ENCODE measurements at places on chromosomes 3 and 15.
A peak's percentile ranks its signal among the peaks of the same experiment; 100 is the strongest.

- no peak for DNase-seq
Observed at GRCh38 chr3:188306435-188307005, 152.6 kb downstream of the LPP start.

DNA sequence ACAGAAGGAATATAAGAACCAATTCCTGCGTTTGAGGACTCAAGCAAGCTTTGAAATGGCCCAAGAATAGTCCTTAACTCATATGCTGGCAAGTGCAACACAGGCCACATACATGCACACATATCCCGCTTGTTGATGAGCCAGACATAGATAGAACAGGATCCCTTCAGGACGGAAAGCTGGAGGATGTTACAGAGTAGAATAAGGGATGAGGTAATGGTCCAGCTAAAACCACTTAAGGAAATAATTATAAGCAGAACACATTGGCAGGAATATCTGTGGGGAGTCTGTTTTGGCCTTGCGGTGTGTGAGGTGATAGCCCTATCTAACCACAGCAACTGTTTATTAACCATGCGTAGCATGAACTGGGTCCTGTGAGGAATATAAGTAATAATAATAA, 25.0 kb downstream of the SCG3 start:
- no peak for DNase-seq

DNA sequence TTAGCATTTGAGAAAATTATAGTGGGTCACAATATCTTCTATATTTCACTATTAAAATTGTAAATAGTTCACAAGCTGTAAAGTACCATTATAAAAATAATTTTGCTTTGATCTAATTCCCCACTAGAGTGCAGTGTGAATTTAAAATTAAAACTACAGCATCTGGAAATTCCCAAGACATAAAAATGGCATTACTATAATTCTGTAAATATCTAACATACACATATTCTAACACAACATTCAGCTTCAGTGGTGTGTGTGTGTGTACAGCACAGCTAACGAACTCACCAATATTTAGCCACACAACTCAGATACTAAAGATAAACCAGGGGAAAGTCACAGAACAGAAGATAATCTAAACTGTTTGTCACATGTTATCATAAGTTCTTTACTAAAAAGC, 424.9 kb upstream of the ZNF385D start:
- no peak for DNase-seq

- DNase-seq = no peak
Observed at GRCh38 chr15:83063551-83063950, 3.5 kb downstream of the BTBD1 start.

DNA sequence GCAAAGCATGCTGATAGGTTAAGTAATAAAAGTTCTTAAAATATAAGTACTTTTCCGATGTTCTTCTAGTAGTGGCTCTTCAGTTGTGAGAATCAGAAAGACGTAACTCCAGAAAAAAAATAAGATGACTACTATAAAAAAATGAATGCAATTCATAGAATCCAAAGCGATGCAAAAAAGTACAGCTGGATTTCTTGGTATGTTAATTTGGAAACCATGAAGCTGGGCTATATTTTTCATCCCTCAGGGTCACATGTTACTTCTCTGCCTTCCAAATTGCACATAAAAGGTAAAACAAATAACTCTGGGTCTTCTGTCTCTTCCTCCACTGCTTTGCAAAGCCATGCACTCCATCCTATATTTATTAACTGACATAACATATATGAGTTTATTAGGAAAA, 843.9 kb upstream of the DPPA4 start:
- DNase-seq = no peak

- no peak for DNase-seq
Observed at GRCh38 chr3:104909198-104909597, 457.5 kb upstream of the ALCAM start.

GRCh38 chr3:139770577-139770976, 92.8 kb upstream of the NMNAT3 start:
- no peak for DNase-seq

DNA sequence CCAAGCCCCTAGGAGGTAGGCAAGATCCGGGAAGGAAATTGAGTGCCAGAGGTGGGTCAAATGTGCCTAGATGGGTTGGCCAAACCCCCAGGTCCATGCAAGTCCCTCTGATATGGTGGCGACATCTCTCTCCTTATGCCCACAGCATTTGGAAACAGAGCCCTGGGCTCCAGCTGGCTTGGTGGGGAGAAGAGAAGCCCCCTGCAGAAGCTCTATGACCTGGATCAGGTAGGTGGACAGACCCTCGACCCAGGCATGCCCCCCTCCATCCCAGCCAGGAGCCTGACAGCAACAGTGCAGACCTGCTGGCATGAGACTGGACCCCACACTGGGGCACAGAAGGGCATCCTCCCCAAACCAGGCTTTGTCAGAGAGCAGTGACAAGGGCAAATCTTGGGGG, 12.2 kb downstream of the CHST13 start:
- no peak for DNase-seq

DNA sequence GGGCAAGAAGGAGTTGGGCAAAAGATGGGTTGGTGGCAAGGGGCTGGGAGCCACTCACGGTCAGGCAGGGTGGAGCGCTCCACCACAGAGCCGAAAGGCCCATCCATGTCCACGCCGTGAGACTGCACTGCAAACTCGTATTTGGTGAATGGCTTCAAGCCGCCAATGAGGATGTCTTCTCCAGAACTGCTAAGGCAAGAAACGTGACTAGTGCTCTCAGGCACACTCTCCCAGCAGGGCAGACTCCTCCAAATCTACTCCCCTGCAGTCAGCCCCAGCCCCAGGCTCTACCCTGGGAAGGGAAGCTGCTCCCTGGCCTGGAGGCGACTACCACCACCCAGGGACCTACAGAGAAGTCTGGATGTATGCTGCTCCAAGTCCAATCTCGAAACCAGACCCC, 11.4 kb upstream of the IGDCC3 start:
- no peak for DNase-seq

DNA sequence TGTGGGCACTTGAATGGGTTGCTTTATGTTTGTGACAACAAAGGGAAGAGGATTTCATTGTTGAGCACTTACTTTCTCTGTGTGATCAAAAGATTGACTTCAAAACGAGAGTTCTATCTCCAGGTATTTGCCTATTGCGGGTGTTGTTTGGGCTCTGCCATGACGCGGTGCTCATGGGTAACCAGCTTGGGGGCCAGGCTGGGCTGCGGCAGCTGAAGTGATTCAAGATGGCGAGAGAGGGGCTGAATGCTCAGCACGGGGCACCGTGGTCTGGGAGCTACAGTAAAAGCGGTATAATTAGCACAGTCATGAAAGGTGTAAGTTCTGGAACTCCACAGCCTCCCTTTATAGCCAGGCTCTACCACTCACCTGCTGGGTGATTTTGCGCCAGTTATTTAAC, 31.0 kb upstream of the ADCY5 start:
- DNase-seq = no peak

GRCh38 chr3:79878708-79879107, 110.9 kb upstream of the ROBO1 start:
- DNase-seq = no peak

DNA sequence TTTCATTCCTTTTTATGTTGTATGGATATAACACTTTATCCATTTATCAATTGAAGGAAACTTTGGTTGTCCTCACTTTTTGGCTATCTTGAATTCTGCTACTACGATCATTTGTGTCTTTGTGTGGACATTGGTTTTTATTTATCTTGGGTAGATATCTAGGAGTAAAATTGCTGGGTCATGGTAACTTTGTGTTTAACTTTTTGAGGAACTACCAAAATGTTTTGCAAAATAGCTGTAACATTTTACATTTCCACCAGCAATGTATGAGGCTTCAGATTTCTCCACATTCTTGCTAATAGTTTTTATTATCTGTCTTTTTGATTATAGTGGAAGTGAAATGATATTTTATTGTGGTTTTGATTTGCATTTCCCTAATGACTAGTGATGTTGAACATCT, 55.6 kb downstream of the TLNRD1 start:
- DNase-seq = no peak

DNA sequence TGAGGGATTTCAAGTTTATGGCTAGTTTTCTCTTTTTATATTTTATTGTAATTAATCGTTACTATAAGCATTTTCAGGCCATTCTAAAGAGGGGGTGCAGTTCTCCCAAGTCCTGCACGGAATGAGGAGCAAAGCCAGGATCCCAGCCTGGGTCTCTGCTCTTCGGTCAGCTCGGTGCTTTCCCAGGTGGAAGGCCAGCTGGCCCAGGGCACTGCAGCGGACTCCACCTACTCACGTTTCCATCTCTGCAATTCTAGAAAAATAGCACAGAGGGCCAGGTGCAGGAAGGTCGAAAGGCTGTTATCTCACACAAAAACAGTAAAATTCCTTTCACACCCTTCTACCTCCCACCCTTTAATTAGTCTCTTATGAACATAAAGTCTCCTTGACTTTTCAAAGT, 59.5 kb upstream of the HES1 start:
- no peak for DNase-seq

- DNase-seq = no peak
Observed at GRCh38 chr3:124048967-124049798, 57.3 kb upstream of the ROPN1 start.

GRCh38 chr15:60582370-60583036, 103.6 kb upstream of the ICE2 start:
- DNase-seq = peak; percentile 80

- no peak for DNase-seq
Observed at GRCh38 chr3:189726277-189726676, 95.1 kb downstream of the TP63 start.

DNA sequence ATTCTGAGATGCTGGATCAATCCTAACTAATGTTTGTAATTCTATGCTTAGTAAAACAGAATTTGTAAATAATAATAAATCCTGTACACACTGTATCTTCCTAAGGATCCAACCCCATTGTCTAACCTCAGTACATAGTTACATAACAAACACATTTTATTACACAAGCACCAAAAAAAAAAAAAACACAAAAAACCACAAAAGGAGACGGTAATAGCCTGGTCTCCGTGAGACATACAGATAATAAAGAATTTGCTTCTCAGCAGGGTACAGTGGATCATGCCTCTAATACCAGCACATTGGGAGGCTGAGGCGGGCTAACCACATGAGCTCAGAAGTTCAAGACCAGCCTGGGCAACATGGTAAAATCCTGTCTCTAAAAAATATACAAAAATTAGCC, 558.7 kb downstream of the MAGI1 start:
- no peak for DNase-seq

DNA sequence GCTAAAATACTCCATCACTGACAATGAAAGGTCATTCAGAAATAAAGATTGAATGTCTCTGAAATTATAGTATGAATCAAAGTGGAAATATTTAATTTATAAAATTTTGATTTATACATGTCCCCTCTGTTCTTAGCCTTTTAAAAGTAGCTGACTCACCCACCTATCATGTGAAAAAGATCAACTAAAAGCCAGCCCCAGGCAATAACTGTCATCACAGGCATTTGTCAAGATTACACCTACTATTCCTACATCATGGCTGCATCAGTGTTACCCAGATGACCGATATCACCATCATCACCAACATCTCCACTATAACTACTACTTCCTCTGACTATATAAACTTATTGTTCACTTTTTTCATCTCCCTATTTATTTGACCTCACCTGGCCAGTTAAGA, 14.3 kb upstream of the PIK3R4 start:
- DNase-seq = no peak

- peak; percentile 43 for DNase-seq
Observed at GRCh38 chr15:44066211-44066827, 128.8 kb downstream of the FRMD5 start.

- peak; percentile 43 for DNase-seq
Observed at GRCh38 chr3:45497963-45498362, 96.6 kb upstream of the LIMD1 start.

DNA sequence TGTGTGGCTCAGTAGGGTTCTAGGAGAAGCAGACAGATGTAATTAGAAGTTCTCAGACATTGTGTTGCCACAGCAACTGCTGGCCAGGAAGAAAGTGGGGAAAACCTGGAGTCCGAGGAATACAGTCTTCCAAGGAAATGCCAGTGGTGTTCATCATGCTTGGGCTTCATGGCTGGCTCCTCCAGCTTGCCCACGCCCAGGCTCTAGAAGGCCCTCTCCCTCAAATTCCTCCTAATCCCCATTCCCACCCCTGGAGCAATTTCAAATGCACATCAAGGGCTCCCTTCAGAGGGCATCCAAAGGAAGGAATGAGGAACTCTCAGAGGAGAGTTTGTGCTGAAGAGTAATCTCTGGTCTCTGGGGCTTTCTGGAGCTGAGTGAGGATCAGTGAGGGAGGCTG, 21.9 kb downstream of the FSTL1 start:
- no peak for DNase-seq

DNA sequence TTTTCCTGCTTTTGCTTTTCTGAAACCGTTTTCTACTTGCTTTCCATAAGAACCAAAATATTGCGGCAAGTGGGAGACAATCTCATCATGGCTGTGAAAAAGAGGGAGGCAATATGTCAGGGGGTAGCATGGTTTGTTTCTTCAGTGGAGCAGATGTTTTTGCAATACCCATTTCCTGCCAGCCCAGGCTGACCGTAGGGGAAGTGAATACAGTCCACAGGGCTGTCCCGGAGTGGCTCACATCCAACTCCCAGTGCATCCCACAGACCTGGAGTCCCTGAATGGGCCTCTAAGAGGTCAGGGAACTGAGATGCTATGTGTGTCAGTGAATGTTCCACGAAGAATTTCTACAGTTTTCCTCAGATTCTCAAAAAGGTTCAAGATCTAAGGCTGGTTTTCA, 69.6 kb downstream of the EPHB1 start:
- no peak for DNase-seq

- DNase-seq = no peak
Observed at GRCh38 chr3:186823386-186823785, 17.1 kb upstream of the RFC4 start.

- no peak for DNase-seq
Observed at GRCh38 chr3:4981665-4982494, 2.6 kb downstream of the BHLHE40 start.

DNA sequence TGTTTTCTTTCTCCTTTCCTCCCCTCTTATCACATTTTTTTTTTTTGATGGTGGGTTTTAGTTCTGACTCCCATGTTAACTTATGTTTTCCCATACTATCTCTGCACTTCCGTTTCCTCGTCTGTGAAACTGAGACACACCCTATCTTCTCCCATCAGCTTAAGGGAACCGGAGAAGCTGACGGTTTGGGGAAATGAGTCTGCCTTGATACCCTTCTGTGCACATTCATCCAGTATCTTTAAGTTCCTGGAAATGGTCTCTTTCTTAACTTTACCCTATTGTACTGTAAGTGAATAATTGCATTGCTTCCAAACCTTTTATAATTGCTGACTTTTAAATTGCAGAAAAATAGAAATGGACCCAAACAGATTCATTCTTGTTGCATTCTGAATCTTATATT, 26.2 kb upstream of the CFAP161 start:
- no peak for DNase-seq

DNA sequence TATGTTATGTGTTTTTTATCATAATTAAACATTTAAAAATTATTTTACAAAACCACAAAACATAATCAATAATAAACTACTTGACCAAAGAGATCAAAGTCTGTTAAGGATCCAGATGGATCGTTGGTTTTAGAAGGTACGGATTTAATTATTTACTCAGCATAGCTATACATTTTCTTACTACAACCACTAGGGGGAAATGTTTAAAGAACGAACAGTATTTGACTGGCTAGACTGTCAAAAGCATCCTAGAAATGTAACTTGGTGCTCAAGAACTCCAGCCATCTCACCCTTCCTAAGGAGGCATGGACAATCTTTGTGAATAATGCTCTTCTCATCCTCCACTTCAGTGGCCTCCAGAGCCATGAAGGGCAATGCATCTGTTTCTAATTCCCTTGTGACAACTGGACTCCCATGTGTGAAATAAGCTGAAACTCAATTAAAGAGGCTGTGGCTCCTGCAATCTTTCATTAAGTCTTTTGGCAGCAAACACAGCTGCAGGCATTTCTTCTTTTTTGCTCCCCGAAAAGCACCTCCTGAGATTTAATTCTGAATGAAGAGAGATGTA, 94.7 kb upstream of the TUSC7 start:
- no peak for DNase-seq

Data from CD4-positive, alpha-beta T cell treated with Interleukin-6 at 100 ng/mL for 8 hours (primary cell).